ENCODE measurements at places on chromosomes 3 and 15.

GRCh38 chr3:177836671-177837070, 639.4 kb upstream of the TBL1XR1 start:
- no peak for DNase-seq

DNA sequence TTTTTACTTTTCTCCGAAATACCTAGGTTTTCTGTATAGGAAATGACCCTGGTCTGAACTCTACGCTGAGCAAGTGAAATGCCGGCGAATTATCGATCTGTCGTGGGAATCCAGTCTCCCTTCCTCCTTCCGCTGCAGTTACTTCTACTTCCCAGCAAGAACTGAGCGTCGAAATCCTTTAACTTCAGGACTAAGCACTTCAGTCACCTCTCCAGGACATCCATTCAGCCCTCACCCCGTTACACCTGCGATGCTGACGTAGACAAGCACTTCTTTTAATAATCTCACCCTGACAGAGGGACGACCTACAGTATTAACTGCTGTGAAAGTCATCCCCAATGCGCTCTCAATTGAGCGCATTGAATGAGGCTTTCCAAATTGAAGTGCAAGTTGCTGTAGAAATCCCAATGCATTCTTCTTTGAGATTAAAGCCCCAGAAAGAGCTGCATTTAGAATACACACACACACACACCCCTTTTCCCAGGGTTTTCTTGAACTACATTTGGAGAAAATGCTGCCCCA, 1.3 kb downstream of the TOP2B start:
- peak; percentile 60 for DNase-seq

GRCh38 chr15:70955151-70955550, 62.5 kb downstream of the LRRC49 start:
- no peak for DNase-seq

- DNase-seq: no peak
These were observed 206.9 kb upstream of the BHLHE40 start for GRCh38 chr3:4772171-4772804.

DNA sequence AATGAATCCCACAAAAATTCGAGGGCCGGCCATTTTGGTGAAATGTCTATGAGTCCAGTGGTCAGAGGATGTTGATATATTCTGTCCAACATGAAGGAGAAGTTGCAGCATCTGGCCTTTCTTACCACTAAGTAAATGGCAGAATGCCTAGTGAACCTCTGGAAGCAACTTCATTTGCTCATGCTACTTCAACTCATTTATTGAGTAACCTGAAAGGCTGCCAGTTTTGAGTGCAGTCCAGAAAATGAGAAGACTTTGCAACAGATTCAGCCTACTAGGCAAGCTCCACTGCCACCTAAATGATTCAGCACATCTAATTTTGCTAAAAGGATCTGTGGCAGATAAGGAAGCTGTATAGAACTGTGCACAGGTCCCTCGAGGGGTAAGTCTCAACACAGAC, 265.0 kb downstream of the OPA1 start:
- DNase-seq: no peak

DNA sequence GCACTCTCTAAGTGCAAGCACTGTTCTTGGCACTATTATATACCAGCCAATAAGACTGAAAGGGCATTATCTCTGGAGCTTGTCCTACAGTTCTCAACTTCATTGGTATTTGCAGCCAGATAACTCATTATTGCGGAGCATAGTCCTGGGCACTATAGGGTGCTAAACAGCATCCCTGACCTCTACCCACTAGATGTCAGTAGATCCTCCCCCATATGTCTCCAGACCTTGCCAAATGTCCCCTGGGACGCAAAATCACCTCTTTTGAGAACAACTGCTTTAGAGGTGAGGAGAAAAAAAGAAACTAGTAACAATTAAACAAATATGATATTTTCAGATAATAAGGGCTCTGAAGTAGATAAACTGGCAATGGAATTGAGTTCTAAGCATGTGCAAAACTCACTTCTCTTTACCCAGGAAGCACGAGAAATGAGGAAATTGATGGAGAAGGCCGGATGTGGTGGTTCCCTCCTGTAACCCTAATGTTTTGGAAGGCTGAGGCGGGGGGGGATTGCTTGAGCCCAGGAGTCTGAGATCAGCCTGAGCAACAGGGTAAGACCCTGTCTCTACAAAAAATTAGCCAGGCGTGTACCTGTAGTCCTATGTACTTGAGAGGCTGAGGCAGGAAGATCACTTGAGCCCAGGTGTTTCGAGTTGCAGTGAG, 61.4 kb downstream of the FRMD4B start:
- no peak for DNase-seq

DNA sequence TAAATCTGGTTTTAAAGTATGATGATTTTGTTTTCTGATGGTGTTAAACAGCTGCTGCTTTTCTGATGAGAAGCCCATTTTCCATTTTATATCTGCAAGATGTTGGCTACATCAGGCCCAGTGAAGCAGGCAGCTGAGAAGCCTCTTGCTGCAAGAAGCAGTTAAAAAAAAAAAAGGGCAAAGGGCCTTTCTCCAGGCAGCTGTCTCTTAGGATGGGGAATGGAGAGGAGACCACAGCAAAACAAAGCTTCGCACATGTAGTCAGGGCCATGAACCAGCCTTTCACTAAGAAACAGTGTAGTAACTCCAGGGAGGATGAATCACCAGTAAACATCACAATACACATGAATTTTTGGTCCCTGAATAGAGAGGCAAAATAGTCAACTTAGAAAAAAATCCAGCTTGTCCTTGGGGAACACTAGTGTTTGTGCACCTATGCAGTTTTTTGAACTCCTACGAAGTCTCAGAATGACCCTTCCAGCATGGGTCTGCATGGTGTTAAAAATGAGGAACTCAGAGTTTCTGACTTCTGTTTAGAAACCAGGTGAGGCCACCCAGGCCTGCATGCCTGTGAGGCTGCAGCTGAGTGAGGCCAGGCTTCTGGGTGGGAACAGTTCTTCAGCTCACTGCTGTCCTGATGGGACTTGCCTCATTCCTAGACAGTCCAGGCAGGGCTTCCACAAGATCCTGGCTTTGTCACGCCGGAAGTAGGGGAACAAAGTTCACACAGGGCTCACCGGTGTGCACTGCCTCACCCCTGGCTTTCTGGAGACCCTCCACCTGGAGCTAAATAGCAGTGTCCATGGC, 518.7 kb downstream of the MCTP2 start:
- DNase-seq: no peak

DNA sequence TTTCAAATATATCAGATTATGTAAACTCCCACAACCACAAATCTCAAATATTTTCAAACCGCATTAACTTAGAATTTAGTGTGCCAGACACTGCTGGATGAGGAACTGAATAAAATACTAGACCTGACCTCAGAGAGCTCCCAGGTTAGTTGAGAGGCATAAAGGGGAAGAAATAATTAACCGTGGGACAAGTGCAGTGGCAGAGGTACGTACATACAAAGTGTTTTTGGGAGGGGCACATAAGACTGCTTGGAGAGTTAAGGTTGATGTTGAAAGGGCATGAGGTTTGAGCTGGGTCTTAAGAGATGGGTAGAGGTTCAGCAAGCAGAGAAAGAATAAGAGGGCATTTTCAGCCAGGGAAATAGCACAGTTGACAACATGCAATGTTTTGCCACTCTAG, 17.2 kb downstream of the THUMPD3 start:
- no peak for DNase-seq

GRCh38 chr3:187925326-187925725, 180.1 kb upstream of the BCL6 start:
- no peak for DNase-seq

- no peak for DNase-seq
These were observed 871.8 kb downstream of the OTOL1 start for GRCh38 chr3:162368417-162368816.

DNA sequence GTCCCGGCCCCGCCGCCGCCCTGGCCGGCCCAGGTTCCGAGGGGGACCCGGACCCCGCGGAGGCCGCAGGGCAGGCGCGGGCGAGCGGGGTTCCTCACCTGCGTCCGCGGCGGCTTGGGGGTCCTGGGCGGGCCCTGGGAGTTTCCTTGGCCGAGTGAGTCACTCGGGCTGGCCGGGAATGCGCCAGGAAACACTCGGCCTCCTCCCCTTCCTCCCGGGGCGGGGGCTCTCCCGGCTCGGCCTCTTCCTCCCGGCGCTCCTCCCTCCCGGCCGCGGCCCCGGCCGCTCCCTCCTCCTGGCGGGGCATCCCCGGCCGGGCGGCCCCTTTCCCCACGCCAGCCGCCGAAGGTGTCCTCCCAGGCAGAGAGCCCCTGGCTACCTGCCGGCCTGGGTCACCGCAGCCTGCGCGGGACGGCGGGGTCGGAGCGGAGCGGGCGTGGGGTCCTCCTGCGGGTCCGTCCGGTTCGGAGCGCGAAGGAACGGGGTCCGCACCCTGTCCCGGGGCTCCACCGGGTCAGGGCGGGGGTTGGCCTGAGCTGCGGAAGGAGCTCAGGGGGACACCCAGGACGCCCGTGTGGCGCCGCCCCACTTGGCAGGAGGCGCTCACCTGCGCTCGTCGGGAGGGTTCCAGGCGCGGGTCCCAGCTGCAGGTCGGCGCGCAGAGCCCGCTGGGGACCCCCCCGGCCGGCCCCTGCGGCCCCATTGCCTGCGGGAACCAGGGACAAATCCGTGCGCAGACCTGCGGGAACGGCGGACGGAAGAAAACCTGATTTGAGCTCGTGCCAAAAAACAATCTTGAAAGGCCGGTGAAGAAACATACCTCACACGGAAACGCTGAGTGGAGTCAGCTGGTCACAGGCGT, at the start of gene CYFIP1:
Gene CYFIP1 (minus strand): TSS at position 180 of the 862 bp plus-strand sequence. CDS start 33,083 bp downstream, outside the sequence.
- peak; percentile 95 for DNase-seq

GRCh38 chr3:15660055-15660935, 58.8 kb downstream of the BTD start:
- no peak for DNase-seq

GRCh38 chr3:133896002-133896761, 500 bp upstream of the RAB6B start:
- no peak for DNase-seq

DNA sequence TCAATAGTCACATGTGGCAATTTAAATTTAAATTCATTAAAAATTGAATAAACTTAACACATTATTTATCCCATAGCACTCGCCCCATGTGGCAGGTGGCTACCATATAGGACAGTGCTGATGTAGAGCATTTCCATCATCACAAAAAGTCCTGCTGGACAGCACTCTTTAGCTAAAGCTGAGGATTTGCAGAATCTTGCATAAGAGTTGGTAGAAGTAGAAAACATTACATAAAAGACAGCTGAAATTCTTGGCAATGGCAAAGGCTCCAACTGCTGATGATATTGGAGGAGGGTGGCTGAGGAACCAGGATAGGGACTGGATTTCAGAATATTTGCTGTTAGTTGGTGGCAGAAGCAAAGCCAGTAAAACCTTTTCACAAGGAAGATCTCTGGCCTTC, 230.7 kb upstream of the SATB1 start:
- no peak for DNase-seq

GRCh38 chr3:112640276-112640929, 540 bp downstream of the CCDC80 start:
- peak; percentile 71 for DNase-seq

DNA sequence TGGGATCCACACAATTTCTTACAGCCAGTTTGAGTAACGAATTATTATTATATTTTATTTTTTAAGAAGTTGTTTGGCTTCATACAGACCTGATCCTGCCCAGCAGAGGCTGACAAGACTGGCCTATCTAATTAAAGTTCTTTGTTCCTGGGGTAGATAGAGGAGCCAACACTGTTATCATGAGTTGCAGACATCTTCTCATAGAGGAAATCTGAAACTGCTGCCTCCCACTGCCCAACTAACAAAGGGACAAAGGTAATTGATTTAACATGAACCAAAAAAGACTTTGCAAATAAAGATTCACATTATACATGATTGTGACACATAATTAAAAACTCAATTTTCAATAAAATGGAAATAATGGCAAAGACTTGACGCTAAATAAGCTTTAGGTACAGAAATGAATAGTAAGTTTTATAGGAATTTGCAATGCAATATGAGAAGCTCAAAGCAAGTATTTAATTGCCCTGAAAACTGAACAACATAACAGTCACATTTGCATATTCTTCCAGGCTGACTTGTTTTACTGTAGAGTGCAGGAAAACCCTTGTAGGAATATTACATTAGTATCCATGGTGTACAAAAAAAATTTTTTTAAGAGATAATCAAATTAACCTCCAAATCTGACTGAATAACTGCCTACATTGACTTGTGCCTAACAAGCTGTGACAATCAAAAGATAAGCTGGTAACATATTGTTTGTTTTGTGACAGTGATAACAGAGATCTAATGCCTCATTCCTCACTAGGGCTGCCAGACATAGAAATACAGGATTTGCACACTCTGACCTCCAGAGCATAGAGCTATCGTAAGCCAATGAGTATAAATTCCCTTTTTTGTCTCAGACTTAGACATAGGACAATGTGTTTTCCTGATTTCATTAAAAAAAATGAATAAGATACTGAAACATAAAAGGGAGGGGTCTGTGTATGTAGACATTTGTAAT, 273.2 kb downstream of the MFSD1 start:
- DNase-seq: no peak

DNA sequence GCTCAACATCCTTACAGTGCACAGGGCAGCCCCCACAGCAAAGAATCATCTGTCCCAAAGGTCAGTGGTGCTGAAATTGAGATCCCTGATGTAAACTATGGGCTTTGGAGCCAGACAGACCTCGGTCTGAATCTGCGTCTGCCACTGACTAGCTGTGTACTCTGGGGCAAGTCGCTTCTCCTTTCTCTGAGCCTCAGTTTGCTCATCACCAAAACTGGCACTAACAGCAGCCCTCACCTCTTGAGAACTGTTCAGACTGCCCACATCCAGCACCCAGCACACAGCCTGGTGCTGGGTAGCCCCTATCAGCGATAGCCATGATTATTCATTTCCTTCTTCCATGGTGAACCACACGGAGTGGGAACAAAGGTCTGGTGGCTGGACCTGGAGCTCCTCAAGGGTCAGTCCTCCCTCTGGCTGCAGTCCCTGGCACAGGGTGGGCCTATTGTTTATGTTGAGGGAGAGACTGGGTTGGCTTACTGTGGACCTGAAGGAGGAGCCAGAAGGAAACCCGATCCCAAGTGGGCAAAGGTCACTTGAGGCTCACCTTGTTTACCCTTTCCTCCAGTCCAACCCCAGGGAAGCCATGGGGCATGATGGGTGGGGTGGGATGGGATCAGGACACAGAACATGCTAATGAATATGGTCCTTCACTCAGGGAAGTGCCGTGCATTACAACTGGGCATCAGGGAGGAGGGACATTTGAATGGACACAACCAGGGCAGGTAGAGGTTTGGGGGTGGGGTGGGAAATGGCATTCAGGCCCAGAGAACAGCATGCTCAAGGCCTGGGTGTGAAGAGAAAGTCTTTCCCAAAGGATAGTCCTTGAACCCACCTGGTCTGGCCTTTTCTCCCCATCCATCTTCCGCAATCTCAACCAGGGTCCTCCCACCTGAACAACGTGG, 1.6 kb upstream of the PRKCD start:
- no peak for DNase-seq

GRCh38 chr15:89769366-89769765, 6.8 kb upstream of the MESP2 start:
- no peak for DNase-seq

- DNase-seq: no peak
These were observed 156.0 kb upstream of the ROPN1 start for GRCh38 chr3:124147946-124148345.

DNA sequence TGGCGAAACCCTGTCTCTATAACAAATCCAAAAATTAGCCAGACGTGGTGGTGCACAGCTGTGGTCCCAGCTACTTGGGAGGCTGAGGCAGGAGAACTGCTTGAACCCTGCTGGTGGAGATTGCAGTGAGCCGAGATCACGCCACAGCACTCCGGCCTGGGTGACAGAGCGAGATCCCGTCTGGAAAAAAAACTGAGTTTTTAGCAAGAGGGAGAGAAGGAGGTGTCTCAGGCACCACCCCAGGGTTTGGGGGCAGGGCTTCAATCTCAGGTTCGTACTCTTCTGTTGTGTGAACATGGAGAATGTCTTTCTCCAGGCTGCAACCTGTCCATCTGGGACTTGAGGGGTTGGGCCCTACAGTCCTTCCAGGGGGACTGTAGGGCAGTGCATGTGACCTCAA, 2.7 kb downstream of the CHRNA3 start:
- no peak for DNase-seq

Data from islet precursor cell (in vitro differentiated cells).